Astrocyte (in vitro differentiated cells and primary cell): ENCODE measurements at places on chromosomes 2 and 18. TPM values are rescaled to one million over a fixed set of nuclear protein-coding genes. Genes with fewer than 3 reads are reported as not detected.
A peak's percentile ranks its signal among the peaks of the same experiment; 100 is the strongest.

Gene RTKN
- 41.6 and 44.4 TPM in 2 replicates for total RNA-seq

Gene CYRIA
- total RNA-seq: 4.9 and 6.0 TPM in 2 replicates

Gene LOXL3
- 17.6 and 33.8 TPM in 2 replicates for total RNA-seq

Gene C2orf92
- 8.5 and 15.3 TPM in 2 replicates for total RNA-seq

Gene EGR4
- total RNA-seq: not detected in 2 replicates

Gene CERKL
- 0.16 TPM in 1 of 2 replicates, not detected in the other for total RNA-seq

Gene STARD6
- not detected in 2 replicates for total RNA-seq

Gene NAT8
- not detected in 2 replicates for total RNA-seq

Gene TMBIM1
- 34.8 and 37.2 TPM in 2 replicates for total RNA-seq

Gene ATOH8
- 1.2 and 1.9 TPM in 2 replicates for total RNA-seq

Gene ECEL1
- total RNA-seq: 0.14 TPM in 1 of 2 replicates, not detected in the other

Gene CRYGD
- total RNA-seq: not detected in 2 replicates

Gene ABCG8
- total RNA-seq: not detected in 2 replicates

Gene EIF4E2
- 112 and 113 TPM in 2 replicates for total RNA-seq

Gene FAM237A
- total RNA-seq: not detected in 2 replicates

- H3K27ac ChIP-seq: no peak overlapping the region
- no peak overlapping the region for H3K4me3 ChIP-seq
- DNase-seq: no peak
Observed at GRCh38 chr2:40279001-40279400, 172.9 kb downstream of the SLC8A1 start.

- no peaks in the 10 kb centered on the region for H3K27me3 ChIP-seq
- peaks cover 38% of the 10 kb centered on the region for H3K4me1 ChIP-seq
- DNase-seq: no peak
- H3K4me3 ChIP-seq: no peak overlapping the region
Observed at GRCh38 chr2:144508172-144508851, 11.6 kb downstream of the ZEB2 start.

GRCh38 chr2:11901351-11902069 is 155.1 kb downstream of the LPIN1 start:
- no peaks in the 10 kb centered on the region for H3K36me3 ChIP-seq
- no peaks in the 10 kb centered on the region for H3K27me3 ChIP-seq
- H3K27ac ChIP-seq: no peak overlapping the region
- H3K4me1 ChIP-seq: peaks cover 7% of the 10 kb centered on the region
- DNase-seq: no peak
- no peak overlapping the region for H3K4me3 ChIP-seq

GRCh38 chr2:19673213-19673791 is 228.5 kb downstream of the TTC32 start:
- H3K4me1 ChIP-seq: peaks cover 8% of the 10 kb centered on the region
- H3K27me3 ChIP-seq: no peaks in the 10 kb centered on the region
- H3K36me3 ChIP-seq: no peaks in the 10 kb centered on the region
- no peak overlapping the region for H3K4me3 ChIP-seq
- DNase-seq: peak; percentile 29

DNA sequence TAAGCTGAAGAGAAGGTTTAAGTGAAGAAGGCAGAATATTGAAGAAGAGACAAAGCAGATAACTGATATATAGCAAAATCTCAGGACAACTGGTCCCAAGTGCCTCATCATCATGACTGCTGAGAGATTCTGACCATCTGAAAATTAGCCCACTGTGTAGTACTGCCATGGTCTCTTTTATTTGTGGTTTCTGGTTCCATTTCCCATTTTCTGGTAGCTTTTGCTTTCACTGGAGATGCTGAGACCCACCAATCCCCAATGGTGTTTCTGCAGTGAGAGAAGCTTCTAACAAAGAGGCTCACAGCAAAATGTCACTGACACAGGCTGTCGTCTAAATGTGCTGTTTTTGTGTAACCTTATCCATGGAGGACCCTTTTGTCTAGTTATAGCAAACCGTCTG is 79.5 kb downstream of the TMEM163 start:
- DNase-seq: no peak
- H3K4me3 ChIP-seq: no peak overlapping the region
- no peaks in the 10 kb centered on the region for H3K36me3 ChIP-seq
- no peaks in the 10 kb centered on the region for H3K4me1 ChIP-seq
- H3K27ac ChIP-seq: no peak overlapping the region
- no peaks in the 10 kb centered on the region for H3K27me3 ChIP-seq

GRCh38 chr2:10368491-10369231 is 66.0 kb downstream of the HPCAL1 start:
- no peaks in the 10 kb centered on the region for H3K27me3 ChIP-seq
- no peak overlapping the region for H3K27ac ChIP-seq
- no peaks in the 10 kb centered on the region for H3K4me1 ChIP-seq

- no peak overlapping the region for H3K4me3 ChIP-seq
- DNase-seq: no peak
- no peaks in the 10 kb centered on the region for H3K4me1 ChIP-seq
- H3K36me3 ChIP-seq: no peaks in the 10 kb centered on the region
Observed at GRCh38 chr2:224366267-224366844, 35.6 kb downstream of the FAM124B start.

DNA sequence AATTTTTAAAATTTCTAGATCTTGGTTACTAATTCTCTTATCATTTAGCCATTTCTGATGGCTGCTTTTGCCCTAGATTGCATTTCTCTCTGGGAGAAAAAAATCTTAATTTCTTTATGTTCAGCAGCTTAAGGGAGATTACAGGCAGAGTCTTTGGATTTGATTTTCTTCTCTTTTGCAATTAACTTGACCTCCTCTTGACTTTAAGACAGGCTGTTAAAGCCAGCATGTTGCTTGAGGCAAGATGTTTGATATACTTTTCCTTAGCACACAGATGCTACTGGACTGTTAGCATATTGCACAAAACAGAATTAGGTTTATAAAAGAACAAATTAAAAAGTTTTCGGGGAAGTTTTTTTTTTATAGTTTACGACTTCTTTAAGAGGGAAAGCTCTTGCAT is 50.0 kb downstream of the XRCC5 start:
- no peak for DNase-seq
- H3K4me1 ChIP-seq: no peaks in the 10 kb centered on the region
- H3K27ac ChIP-seq: no peak overlapping the region
- H3K36me3 ChIP-seq: peaks cover 70% of the 10 kb centered on the region
- H3K4me3 ChIP-seq: no peak overlapping the region

- no peaks in the 10 kb centered on the region for H3K4me1 ChIP-seq
- peaks cover 4% of the 10 kb centered on the region for H3K27me3 ChIP-seq
- H3K36me3 ChIP-seq: no peaks in the 10 kb centered on the region
- H3K27ac ChIP-seq: no peak overlapping the region
Observed at GRCh38 chr2:240809276-240809675, 10.7 kb downstream of the KIF1A start.

- H3K4me1 ChIP-seq: peaks cover 57% of the 10 kb centered on the region
- peak overlapping the region; percentile 32 for H3K4me3 ChIP-seq
- peak; percentile 100 for DNase-seq
- no peaks in the 10 kb centered on the region for H3K27me3 ChIP-seq
- H3K36me3 ChIP-seq: no peaks in the 10 kb centered on the region
Observed at GRCh38 chr2:234679741-234680687, 183.1 kb upstream of the ARL4C start.

- DNase-seq: peak; percentile 74
- no peaks in the 10 kb centered on the region for H3K27me3 ChIP-seq
- H3K27ac ChIP-seq: peak overlapping the region; percentile 52
- H3K4me1 ChIP-seq: peaks cover 21% of the 10 kb centered on the region
- no peak overlapping the region for H3K4me3 ChIP-seq
- H3K36me3 ChIP-seq: peaks cover 16% of the 10 kb centered on the region
Observed at GRCh38 chr2:101704046-101704466, 6.5 kb downstream of the MAP4K4 start.

GRCh38 chr18:42861271-42861670 is 254.2 kb downstream of the RIT2 start:
- no peak overlapping the region for H3K4me3 ChIP-seq
- no peaks in the 10 kb centered on the region for H3K4me1 ChIP-seq
- H3K36me3 ChIP-seq: no peaks in the 10 kb centered on the region

- no peaks in the 10 kb centered on the region for H3K4me1 ChIP-seq
- no peaks in the 10 kb centered on the region for H3K36me3 ChIP-seq
- no peak for DNase-seq
- H3K4me3 ChIP-seq: no peak overlapping the region
- H3K27me3 ChIP-seq: no peaks in the 10 kb centered on the region
- no peak overlapping the region for H3K27ac ChIP-seq
Observed at GRCh38 chr2:163565192-163565591, 170.6 kb downstream of the FIGN start.

GRCh38 chr2:41709702-41710599 is 337.9 kb upstream of the PKDCC start:
- no peak overlapping the region for H3K4me3 ChIP-seq
- no peaks in the 10 kb centered on the region for H3K4me1 ChIP-seq
- no peak for DNase-seq
- H3K27me3 ChIP-seq: no peaks in the 10 kb centered on the region
- no peaks in the 10 kb centered on the region for H3K36me3 ChIP-seq

GRCh38 chr2:19807866-19808265 is 93.9 kb downstream of the TTC32 start:
- no peak overlapping the region for H3K4me3 ChIP-seq
- no peaks in the 10 kb centered on the region for H3K27me3 ChIP-seq
- no peaks in the 10 kb centered on the region for H3K36me3 ChIP-seq
- no peak for DNase-seq
- H3K4me1 ChIP-seq: peaks cover 3% of the 10 kb centered on the region
- H3K27ac ChIP-seq: no peak overlapping the region

DNA sequence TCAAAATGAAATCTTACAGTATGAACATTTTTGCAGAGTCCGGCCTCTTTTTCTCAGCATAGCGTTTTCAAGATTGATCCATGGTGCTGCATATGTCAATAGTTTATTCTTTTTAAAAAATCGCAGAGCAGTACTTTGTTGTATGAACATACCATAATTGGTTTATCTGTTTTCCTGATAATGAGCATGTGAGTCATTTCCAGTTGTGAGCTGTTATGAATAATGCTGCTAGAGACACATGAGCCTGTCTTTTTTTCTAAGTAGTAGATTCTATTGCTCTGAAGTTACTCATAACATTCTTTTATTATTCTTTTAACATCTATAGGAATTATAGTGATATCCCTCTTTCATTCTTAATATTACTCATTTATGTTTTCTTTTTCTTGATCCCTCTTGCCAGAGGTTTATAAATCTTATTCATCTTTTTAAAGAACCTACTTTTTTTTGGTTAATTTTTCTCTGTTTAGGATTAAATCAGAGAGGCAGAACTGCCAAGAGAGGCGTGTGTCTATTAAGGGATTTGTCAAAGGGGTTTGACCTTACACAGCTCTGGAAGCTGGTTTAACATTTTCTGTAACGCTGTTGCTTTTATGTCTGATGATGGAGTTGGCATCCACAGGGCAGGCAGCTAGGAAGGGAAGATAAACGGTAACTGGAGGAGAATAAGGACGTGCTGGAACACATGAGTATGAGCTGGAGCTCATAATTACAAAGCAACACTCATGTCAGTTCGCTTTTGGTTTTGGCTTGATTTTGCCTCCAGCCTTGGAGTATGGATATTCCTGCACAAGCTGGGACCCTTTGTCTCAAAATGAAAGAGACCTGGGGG is 47.4 kb downstream of the MGAT5 start:
- no peaks in the 10 kb centered on the region for H3K36me3 ChIP-seq
- peak; percentile 60 for DNase-seq
- H3K27ac ChIP-seq: no peak overlapping the region

- no peak for DNase-seq
- no peak overlapping the region for H3K4me3 ChIP-seq
- no peaks in the 10 kb centered on the region for H3K4me1 ChIP-seq
- no peak overlapping the region for H3K27ac ChIP-seq
- H3K36me3 ChIP-seq: no peaks in the 10 kb centered on the region
Observed at GRCh38 chr2:152594022-152594766, 123.1 kb downstream of the PRPF40A start.

GRCh38 chr2:4356541-4356940 is 653.2 kb downstream of the DCDC2C start:
- H3K36me3 ChIP-seq: no peaks in the 10 kb centered on the region
- H3K27me3 ChIP-seq: no peaks in the 10 kb centered on the region
- no peak for DNase-seq
- H3K27ac ChIP-seq: no peak overlapping the region
- no peak overlapping the region for H3K4me3 ChIP-seq

DNA sequence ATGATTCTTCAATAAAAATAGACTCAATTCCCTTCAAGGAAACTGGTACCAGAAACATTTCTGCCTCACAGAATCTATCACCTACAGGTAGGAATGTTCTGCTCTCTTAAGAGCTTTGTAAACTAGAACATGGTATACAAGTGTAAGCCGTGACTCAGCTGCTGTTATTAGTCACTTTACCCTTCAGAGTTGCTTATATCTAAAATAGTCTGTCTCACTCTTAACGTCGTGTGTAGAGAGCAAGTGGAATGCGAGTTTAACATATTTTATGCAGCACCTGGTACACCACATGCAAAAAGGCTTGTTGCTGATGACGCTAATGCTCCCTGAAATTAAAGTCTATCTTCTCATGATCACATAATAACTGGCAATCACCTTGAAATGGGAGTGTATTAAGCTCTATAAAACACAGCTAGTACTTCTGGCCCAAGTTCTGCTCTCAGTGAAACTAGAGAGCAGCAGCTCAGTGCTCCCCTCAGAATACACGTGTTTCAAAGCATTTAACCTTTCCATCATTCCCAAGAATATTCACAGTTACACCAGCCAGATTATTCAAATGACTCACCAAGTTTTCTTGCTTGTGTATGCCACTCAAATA is 420.0 kb downstream of the ZEB2 start:
- no peaks in the 10 kb centered on the region for H3K27me3 ChIP-seq
- H3K4me1 ChIP-seq: peaks cover 12% of the 10 kb centered on the region
- H3K4me3 ChIP-seq: peak overlapping the region; percentile 21
- DNase-seq: peak; percentile 99
- H3K36me3 ChIP-seq: no peaks in the 10 kb centered on the region

GRCh38 chr2:232418466-232419244 is 12.0 kb downstream of the ALPG start:
- peak; percentile 42 for DNase-seq
- H3K4me1 ChIP-seq: no peaks in the 10 kb centered on the region
- H3K27ac ChIP-seq: no peak overlapping the region
- peaks cover 53% of the 10 kb centered on the region for H3K27me3 ChIP-seq
- no peak overlapping the region for H3K4me3 ChIP-seq
- H3K36me3 ChIP-seq: no peaks in the 10 kb centered on the region

DNA sequence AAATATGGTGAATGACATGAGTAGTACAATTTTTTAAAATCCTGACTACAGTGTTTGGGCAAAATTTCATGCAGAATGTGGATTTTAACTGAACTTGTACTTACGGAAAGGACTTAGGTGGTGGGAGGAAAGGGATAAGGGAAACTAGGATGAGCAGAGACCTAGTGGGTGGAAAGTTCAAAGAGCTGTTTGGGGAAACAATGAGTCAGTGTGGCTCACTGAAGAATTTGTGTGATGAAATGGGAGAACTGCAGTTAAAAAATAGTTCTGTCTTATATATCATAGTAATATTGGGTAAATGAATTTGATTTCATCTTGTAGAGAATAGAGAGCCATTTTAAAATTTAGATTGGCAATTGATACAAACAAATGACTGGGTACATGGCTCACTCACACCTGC is 220.1 kb upstream of the CTAGE1 start:
- peaks cover 24% of the 10 kb centered on the region for H3K4me1 ChIP-seq
- H3K4me3 ChIP-seq: no peak overlapping the region
- no peaks in the 10 kb centered on the region for H3K27me3 ChIP-seq
- no peaks in the 10 kb centered on the region for H3K36me3 ChIP-seq
- DNase-seq: peak; percentile 93
